ENCODE measurements at places on chromosomes 12 and 14.

DNA sequence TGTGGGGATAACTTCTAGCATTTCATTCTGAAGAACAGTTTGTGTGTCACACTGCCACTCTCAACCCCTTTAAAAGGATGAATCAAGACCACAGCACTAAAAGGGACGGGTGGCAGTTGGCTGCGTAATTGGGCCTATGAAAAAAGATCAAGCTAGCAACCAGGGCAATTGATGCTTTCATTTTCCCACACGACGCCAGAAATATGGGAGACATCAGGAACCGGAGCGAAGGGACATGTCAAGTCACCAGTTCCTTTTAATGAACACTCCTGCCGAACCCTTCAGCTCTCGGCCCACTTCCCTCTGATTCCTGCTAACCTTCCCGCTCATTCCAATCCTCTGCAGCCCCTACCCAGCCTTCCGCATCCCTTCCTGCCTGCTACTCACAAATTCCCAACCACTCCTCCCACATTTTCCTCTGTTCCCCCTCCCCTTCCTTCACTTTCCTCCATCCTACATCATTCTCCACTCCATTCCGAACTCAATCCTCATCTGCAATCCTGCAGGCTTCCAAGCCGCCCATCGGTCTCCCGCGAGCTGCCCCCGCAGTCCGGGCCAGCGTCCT is 753 bp downstream of the CSRNP2 start:
- DNase-seq = peak; percentile 59

DNA sequence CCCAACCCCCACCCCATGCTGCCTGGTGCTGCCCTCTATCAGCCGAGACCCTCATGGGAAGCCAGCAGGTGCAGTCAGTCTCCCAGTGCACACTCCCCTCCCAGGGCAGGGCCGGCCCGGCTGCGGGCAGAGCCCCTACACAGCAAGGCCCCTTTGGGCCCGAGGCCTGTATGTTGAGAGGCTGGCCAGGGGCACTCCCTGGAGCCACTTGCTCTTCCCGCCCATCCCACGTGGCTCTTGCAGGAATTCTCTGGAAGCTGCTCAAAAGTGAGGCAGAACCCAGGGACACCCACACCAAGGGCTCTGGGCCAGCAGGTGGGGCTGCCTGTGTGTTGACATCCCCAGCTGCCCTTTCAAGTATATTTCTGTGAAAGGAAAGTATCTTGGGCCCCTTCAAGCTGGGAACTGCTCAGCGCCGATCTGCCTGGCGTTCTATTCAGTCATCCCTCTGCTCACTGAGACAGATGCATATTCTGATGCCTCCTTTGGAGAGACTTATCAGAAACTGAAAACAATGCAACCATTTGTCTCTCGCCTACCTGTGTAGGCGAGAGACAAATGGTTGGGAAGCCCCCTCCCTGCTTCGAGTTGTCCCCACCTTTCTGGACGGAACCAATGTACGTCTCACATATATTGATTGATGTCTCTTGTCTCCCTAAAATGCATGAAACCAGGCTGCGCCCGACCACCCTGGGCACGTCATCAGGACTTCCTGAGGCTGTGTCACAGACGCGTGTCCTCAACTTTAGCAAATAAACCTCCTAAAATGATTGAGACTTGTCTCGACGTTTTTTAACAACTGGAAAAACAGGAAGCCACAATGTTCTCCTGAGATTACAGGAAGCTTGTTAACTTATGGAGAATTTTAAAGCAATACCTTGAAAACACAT is 6.0 kb downstream of the GPR132 start:
- DNase-seq = no peak

DNA sequence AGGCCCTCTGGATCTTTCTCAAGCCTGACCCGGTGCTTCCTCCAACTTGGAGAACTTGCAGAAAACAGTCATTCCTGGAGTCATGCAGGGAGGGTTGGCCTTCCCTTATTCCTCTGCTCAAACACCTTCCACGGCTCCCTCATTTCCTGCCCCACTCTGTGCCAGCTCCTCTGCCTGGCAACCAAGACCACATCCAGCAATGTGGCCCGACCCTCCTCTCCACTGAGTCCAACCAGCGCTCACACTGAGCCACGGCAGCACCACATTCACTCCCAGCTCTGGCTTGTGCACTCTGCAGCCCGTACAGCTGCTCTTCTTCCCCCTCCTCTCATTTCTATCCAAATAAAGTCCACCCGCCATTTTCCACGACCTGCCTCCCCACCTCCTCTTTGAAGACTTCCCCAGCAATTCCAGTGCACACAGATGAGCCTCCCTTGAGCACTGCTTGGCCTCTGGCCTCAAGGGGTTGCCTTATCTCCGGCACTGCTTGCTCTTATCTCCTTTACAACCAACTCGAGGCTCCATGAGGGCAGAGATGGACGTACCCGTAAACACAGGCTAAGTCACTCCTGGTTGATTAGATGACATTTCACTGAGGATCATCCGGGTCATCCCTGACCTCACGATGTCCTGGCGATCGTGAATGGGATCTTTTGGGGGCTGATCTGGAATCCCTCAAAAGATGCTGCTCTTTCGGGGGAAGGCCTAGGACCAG is 5.4 kb downstream of the PGF start:
- DNase-seq = no peak

DNA sequence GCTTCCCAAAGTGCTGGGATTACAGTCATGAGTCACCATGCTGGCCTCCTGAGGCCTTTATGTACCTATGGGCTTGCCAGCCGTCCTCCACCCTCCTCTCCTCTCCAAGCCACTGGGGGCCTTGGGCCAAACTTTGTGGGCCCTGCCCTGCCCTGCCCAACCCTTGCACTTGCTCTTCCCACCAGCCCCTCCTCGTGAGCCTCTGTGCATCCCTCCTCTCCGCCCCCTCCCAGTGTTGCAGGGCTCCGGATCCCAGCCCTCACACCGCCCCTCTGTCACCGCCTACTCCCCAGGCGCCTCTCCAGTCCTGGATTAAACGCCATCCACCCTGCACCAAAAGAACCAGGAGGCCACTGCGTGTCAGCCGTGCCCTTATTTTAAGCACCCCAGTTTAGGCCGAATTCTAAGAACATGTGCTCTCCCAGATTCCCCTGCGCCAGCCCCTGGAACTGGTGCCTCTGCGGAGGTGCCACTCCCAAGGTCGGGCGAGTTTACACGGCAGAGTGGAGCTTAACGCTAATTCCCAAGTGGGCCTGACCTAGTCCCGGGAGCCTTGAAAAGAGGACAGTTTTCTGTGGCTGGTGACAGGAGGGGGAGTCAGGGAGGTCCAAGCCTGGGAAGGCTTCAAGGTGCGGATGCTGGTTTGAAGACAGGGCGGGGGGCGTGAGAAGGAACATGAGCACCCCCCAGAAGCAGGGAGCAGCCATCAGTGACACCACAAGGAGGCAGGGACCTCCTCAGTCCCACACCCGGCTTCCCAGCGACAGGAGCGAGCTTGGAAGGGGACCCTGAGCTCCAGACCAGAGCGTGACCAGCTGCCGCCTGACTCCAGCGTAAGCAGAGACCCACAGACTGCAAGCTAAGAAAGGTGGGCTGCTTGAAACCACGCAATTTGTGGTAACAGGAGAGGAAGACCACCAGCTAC is 21.2 kb upstream of the CDCA4 start:
- DNase-seq = no peak

DNA sequence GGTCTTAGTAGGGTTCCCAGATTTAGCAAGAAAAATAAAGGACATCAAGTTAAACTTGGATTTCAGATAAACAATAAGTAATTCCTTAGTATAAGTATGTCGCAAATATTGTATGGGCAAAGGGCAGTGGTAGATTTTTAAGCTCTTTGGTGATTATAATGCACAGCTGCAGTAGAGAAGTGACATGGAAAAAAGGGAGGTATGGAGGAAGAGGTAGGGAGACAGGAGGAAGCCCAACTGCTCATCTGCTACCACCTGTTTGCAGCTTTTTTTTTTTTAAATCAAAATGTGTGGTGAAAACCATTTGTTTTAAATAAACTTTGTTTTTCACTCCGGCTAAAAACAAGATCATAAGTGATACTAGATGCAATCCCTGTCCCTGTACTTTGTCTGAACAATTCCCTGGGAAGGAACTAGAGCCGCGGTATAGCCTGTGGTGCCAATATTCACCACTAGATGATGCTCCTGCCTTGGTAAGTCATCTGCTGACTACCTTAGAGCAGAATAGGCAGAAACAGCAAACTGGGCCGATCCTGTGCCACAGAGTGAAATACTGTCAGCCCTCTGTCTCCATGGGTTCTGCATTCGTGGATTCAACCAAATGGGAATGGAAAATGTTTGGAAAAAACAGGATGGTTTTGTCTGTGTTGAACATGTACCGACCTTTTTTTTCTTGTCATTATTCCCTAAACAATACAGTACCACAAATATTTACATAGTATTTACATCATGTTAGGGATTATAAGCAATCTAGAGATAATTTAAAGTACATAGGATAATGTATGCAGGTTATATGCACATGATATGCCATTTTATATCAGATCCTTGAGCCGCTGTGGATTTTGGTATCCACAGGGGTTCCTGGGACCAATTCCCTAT is 62.4 kb upstream of the PLBD1 start:
- peak; percentile 44 for DNase-seq

DNA sequence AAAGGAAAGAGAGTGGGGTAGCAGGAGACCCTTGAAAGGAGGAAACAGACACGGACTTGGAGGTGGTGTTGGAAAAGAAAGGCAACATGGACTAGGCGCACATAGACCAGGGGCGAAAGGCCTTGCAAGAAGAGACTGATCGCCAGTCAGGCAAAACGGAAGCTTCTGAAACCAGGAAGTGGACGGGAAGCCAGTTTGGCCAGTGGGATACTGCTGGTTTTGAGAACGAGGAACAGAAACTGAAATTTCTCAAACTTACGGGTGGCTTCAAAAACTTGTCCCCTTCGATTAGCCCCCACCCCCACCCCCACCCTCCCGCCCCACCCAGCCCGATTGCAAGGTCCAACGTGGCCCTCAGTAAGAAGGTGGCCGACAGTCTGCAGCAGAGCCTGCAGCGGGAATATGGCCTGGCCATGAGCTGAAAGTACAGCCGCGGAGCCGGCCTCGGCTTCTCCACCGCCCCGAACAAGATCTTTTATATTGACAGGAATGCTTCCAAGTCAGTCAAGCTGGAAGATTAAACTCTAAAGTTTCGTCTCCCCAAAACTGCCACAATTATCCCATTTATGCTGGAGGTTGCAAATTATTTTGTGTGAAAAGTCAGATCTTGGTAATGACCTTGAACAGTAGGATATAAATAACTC is 364.7 kb downstream of the BCAT1 start:
- DNase-seq = no peak

DNA sequence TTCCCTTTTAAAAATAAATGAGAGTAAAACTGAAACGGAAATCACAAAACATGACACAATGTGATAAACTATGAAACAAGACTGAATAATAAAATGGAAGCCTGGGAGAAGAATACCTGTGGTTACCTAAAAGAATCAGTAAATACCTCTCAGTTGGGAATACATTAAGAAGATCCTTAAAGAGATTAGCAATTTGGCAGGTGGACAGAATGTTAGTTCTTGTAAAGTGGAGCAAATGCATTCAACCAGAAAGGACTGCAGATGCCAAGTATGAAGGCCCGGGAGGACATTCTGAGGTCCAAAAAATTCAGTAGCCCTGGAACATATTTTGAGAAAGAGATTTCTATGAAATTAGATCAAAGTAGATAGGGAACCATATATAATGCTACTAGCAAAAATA is 861.3 kb upstream of the SEL1L start:
- no peak for DNase-seq

GRCh38 chr12:75964150-75964549 is 67.4 kb downstream of the PHLDA1 start:
- no peak for DNase-seq

DNA sequence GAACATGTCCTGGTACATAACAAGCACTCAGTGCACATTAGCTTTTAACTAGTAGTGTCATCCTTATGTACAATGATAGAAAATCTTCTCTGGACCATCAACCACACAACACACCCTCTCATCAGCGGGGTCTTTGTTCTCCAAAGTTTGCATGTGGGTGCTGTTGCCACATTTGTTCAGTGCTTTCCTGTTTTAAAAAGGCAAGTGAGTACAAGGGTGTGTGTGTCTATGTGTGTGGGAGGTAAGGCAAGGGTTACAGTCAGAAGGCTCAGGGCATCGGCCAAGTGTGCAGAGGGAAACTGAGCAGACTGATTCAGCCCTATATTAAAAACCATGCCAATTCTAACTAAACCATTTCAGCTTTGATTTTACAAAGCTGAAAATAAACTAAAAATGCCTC is 17.9 kb downstream of the KRT76 start:
- no peak for DNase-seq

DNA sequence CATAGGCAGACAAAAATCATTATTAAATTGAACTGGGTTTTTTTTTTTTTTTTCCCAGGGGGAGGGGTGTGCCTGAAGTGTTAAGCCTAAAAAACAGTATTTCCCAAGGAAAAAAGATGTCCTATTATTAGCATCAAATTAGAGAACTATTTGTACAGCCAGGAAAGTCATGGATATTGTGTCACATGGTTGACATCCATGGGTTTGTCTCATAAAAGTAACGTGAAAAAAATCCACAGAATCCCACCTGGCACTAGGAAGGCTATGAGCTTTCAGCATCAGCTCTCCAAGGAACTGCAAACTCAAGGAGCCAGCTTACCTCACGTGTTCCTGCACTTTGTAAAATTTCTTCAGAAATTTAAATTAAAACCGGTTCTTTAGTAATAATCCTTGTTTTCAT is 69.1 kb upstream of the EGLN3 start:
- DNase-seq = no peak

- DNase-seq = no peak
Observed at GRCh38 chr12:104680070-104680469, 223.3 kb downstream of the CHST11 start.

GRCh38 chr14:32478050-32478449 is 149.0 kb downstream of the AKAP6 start:
- peak; percentile 84 for DNase-seq

DNA sequence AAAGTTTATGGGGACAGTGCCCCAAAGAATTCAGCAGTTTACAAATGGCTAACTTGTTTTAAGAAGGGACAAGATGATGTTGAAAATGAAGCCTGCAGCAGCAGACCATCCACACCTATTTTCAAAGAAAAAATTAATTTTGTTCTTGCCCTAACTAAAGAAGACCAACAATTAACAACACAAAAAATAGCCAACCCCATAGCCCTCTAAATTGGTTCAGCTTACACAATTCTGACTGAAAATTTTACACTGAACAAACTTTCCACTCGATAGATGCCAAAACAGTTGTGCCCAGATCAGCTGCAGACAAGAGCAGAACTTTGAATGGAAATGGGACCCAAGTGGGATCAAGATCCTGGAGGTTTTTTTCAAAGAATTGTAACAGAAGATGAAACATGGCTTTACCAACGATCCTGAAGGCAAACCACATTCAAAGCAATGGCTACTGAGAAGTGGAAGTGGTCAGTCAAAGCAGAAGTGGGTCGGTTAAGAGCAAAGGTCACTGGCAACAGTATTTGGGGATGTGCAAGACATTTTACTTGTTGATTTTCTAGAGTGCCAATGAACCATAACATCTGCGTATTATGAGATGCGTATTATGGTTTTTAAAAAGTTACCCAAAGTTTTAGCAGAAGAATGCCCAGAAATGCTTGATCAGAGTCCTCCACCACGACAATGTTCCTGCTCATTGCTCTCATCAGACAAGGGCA is 30.0 kb downstream of the SLC39A9 start:
- no peak for DNase-seq

GRCh38 chr12:117067016-117067415 is 32.2 kb downstream of the TESC start:
- DNase-seq = peak; percentile 27

- DNase-seq = no peak
Observed at GRCh38 chr14:93720981-93721483, 67.3 kb downstream of the PRIMA1 start.

Data from foreskin fibroblast (primary cell).